ENCODE measurements at places on chromosomes 13 and 19.

- DNase-seq, result no peak
Observed at GRCh38 chr13:59422646-59423045, 741.1 kb downstream of the DIAPH3 start.

DNA sequence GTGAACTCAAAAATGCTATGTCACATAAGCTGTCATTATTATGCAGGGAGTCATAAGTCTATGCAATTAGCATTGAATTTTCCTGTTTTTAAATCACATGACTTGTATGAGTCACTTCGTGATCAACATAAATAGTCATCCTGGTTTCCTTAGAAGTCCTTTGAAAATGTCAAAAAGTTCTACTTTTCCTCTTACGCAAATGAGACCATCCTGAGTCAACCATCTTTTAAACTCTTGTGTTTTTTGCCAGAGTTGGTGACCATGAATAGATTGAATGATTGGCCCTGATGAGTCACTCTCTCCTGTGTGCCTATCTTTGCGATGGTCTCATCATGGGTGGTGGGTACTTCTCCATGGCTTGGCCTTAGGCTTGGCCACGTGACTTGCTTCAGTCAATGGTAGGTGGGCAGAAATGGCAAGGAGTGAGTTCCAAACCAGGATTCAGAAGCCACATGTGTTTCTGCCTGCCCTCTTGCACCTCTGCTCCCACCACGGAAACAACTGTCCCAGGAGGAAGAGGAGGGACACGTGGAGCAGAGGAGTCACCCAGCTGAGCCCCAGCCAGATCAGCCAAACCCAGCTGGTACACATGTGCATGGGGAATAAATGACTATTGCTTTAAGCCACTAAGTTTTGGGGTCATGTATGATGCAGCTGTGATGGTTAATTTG is 123.5 kb upstream of the CACNA1A start:
- no peak for DNase-seq

DNA sequence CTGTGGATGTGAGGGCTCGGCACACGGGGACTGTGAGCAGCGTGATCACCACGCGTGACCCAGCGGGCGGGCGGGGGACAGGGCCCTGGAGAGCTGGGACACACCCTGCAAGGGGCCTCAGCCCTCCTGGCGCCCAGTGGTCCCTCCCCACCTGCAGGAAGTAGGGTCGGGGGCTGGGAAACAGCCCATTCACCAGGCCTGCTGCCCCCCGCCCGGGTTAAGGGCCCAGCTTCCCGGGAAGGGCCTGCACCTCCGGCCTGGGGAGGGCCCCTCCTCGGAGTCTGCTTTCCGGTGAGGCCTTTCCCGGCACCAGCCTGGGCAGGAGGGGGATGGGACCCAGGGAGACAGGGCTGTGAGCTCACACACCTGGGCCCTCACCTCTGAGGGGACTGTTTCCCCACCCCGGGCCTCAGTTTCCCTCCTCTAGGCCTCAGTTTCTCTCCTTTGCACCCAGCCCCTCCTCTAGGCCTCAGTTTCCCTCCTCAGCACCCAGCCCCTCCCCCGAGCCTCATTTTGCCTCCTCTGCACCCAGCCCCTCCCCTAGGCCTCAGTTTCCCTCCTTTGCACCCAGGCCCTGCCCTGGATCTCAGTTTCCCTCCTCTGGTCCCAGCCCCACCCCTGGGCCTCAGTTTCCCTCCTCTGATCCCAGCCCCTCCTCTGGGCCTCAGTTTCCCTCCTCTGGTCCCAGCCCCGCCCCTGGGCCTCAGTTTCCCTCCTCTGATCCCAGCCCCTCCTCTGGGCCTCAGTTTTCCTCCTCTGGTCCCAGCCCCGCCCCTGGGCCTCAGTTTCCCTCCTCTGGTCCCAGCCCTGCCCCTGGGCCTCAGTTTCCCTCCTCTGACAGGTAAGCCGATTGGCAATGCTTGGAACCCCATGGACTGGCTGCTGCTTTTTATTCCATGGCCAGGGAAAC is 1.9 kb upstream of the MADCAM1 start:
- DNase-seq, result no peak

GRCh38 chr19:58118979-58119733 is 21.1 kb upstream of the ZSCAN18 start:
- no peak for DNase-seq

DNA sequence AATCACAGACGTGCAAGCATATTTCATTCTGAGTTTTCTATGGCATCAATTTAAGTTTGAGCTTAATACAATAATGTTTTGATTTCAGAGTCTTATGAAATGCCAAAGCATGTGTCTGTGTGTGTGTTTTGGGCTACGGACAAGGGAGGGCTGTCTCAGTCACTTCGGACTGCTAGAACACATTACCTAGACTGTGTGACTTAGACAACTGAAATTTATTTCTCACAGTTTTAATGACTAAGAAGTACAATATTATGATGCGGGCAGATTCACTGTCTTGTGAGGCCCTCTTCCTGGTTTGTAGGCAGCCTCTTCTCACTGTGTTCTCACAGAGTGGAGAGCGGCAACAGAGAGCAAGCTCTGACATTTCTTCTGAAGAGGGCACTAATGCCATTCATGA is 1202.0 kb downstream of the EFNB2 start:
- no peak for DNase-seq

DNA sequence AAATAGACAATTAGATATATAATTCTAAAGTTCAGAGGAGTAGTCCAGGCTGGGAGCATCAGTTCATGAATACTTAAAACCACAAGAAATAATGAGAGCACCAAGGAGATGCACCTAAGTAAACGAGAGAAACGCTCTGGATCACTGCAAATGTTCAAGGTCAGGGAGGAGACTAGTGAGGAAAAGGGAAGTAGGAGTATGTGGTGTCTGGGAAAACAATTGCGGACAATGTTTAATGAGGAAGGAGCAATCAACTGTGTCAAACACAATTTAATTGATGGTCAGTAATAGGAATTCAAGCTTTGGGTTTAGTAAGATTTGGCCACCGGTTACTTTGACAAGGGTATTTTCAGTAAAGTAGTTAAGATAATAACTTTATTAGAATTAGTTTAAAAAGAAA is 652.2 kb downstream of the DACH1 start:
- no peak for DNase-seq

DNA sequence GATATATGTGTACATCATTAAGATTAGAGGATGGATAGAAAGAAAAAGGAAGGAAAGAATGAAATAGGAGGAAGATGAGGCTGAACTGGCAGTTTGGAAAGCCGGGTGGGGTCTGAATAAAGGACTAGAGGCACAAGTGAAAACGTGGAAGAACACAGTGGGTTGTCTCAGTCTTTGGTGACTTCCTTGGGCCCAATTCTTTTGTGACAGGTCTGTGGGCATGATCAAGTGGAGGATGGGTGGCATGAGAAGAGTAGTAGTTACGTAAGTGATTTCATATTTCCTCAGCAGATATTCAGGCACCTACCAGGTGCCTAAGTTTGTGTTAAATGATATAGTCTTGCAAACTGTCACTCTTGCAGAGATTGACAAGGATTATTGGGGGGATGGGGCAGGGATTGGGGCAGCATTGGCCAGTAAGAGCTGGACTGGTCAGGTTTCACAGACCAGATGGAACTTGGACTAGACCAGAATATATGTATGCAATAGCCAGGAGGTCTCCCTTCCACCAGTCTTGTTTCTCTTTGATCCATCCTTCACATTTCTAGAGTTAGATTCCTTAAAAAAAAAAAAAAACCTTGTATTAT is 2.7 kb downstream of the TPP2 start:
- DNase-seq, result no peak

- DNase-seq, result no peak
Observed at GRCh38 chr13:110884517-110884916, 30.4 kb downstream of the ANKRD10 start.

- no peak for DNase-seq
Observed at GRCh38 chr19:46137915-46138473, 10.0 kb upstream of the IGFL2 start.

DNA sequence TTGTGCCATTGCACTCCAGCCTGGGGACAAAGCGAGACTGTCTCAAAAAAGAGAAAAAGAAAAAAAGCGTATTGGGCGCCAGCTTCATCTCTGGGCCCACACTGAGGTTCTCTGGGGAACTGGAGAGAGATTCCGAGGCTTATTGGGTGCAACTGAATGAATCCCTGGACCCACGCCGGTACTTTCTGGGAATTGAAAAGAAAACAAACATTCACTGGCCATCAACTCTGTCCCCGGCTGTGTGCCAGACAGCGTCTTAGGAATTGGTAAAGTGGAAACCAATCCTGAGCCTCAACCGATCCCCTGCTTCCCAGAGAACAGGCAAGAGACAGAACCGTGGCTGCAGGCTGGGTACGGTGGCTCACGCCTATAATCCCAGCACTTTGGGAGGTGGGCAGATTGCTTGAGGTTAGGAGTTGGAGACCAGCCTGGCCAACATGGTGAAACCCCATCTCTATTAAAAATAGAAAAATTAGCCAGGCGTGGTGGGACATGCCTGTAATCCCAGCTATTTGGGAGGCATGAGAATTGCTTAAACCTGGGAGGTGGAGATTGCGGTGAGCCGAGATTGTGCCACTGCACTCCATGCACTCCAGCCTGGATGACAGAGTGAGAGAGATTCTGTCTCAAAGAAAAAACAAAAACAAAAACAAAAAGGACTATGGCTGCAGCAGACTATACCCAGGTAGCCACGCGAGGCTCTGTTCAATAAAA is 8.6 kb downstream of the ANO8 start:
- peak; percentile 79 for DNase-seq

- no peak for DNase-seq
Observed at GRCh38 chr13:30499338-30499737, 33.6 kb upstream of the HMGB1 start.

DNA sequence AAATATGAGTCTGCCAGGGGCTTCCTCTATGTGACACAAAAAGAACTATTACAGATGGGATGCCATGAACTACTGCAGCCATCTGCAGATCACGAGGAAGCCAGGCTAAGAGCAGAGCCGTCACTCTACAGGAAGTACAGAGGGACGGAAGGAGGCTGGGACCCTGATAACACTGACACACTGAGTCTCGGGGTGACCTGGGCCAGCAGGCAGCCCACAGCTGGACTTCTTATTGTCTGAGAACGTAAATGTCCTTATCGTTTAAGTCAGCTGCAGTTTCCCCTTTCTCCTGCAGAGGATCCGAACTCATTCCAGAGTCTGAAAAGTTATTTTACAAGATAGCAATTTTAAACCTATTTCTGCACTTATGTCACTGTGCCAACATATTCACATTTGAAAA is 20.7 kb downstream of the PARP4 start:
- no peak for DNase-seq

- DNase-seq, result no peak
Observed at GRCh38 chr13:36142735-36143134, 11.6 kb upstream of the DCLK1 start.

DNA sequence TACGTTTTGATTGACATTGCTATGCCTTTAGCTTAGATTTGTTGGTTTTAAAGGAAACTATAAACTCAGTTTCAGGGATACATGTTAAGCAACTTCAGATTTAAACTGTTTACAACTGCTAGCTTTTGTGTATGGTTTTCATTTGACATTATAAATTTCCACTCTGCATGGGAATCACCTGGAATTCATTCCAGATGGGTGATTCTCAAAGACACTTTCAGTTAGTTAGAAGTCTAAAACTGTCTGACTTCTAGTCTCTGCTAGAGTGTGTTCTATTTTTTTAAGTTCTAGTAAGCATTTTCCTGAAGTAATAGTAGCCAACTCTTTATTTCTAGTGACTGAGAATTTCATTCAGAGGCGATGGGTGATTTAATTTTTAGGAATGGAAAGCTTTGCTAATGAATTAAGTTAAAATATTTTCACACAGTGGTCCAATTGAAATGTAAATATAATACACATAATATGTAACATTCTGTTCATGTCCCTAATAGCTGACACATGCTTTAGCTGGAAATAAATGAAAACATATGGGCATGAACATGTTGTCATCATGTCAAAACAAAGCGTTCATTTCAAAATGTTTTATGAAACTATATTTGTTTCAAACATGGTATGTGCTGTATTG is 58.3 kb upstream of the CSNK1A1L start:
- no peak for DNase-seq

- DNase-seq, result no peak
Observed at GRCh38 chr19:7326105-7326877, 22.4 kb upstream of the ARHGEF18 start.

- DNase-seq, result no peak
Observed at GRCh38 chr13:113058988-113059850, 46.4 kb upstream of the F7 start.

DNA sequence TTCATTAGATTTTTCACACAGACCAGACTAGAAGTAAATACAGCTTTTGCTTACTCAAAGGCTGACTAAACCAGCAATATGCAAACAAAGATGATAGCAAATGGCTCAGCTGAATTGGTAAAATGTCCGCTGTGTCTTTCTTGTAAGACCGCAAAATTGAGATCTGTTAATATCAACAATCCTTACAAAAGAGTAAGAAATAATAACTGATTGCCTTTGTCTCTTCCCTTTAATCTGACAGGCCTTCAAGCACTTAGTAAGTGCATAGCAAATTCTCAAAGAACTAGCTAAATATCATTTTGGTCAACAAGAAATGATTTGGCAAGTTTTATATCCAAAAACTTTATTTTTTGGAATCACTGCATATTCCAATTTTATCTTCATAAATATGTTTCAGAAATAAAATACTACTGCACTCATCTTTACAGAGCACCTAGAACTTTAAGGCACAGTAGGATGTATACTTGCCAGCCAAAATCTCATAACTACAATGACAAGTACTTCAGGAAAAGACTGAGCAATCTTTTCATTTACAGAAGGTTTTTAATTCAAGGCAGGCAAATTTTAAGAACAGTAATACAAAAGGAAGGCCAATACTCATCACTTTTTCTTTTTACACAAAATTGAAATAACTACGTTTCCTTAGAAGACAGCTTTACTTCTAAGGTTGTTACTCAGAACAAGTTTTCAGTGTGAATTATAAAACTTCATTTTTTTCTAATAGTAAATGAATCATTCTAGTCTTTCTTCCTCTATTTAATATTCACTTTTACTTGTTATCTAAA is 1.1 kb downstream of the ELF1 start:
- DNase-seq, result peak; percentile 35

GRCh38 chr19:6765738-6766356 is 1.4 kb downstream of the SH2D3A start:
- no peak for DNase-seq

- peak; percentile 13 for DNase-seq
Observed at GRCh38 chr13:20869540-20869939, 33.0 kb downstream of the XPO4 start.

DNA sequence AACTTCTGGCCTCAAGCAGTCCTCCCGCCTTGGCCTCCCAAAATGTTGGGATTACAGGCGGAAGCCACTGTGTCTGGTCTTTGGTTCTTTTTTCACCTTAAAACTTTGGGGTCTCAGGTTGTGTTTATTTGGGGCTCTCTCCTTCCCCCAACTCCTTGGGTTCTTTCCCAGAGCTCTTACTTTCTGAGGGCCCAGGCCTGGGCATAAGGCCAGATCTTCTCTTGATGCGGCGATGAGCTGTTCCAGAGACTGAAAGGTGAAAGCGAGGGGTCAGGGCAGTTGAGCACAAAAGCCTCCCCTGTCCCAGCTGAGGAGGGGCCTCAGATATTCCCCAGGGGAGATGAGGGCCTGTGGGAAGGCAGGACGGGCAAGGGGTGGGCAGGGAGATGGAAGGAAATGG is 7.1 kb downstream of the POLR1G start:
- no peak for DNase-seq

GRCh38 chr19:56603829-56604228 is 8.7 kb downstream of the ZNF71 start:
- DNase-seq, result peak; percentile 49

- no peak for DNase-seq
Observed at GRCh38 chr19:44600466-44600865, 12.9 kb upstream of the IGSF23 start.

Data from globus pallidus (tissue), 1 donor.